ENCODE measurements at places on chromosomes 7 and 10.

DNA sequence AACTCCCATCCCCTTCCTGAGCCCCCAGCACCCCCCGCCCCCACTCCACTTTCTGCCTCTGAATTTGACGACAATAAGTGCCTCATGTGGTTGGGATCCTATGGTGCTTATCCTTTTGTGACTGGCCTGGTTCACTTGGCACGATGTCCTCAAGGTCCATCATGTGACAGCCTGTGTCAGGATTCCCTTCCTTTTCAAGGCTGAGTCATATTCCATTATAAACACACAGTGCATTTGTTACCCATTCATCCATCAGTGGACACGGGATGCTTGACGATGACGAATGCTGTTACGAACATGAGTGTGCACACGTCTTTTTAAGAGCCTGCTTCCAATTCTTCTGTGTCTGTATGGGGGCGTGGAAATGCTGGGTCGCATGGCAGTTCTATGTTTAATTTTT, 26.7 kb downstream of the SHH start:
- no peak for DNase-seq

- no peak for DNase-seq
These were observed 220.5 kb upstream of the HGF start for GRCh38 chr7:81990395-81990794.

GRCh38 chr7:35286986-35287385, 33.1 kb upstream of the TBX20 start:
- DNase-seq, result no peak

GRCh38 chr7:47818796-47819606, 129.3 kb downstream of the PKD1L1 start:
- DNase-seq, result peak; percentile 21

DNA sequence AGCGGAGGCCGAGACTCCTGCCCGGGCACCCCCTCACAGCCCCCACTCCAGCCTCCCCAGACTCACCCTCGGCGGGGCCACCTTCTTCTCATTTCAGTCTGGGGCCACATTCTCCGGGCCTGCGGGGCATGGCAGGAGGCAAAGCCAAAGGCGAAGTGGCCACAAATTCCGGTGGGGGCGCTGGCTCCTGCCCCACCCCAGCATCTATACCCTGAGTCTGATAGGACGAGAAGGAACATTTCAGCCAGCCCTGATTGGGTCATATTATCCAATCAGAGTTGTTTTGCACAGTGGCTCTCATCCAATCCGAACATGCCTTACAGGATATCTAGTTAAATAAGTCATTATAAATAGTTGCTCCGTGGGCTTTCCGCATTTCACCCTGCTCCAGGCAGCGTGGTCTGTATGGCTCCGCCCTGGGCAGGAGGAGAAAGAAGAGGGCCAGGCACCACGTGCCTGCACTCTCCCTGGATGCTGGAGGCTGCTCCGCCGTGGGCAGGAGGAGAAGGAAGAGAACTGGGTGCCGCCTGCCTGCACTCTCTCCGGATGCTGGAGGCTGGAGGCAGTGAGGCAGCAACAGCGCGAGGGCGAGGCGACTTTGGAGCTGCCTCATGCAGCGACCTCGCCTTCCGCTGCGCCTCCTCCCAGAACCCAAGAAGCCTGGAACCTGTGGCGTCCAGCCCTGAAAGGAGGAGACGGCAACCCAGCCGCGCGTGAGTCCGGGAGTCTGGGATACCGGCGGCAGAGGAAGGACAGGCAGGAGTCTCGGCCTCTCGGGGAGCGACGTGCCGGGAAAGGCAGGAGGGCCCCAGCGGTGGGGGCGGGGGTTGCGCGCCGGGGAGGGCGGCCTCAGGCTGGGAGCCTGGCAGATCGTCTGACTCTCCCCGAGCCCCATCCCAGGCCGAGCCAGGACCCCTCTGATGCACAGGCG, 162.9 kb downstream of the ZNF33B start:
- no peak for DNase-seq

- no peak for DNase-seq
These were observed 11.2 kb upstream of the OPALIN start for GRCh38 chr10:96369890-96370583.

GRCh38 chr7:42883950-42884349, 27.9 kb downstream of the C7orf25 start:
- DNase-seq, result no peak

GRCh38 chr10:98314532-98315284, 46.7 kb upstream of the LOXL4 start:
- DNase-seq, result no peak

DNA sequence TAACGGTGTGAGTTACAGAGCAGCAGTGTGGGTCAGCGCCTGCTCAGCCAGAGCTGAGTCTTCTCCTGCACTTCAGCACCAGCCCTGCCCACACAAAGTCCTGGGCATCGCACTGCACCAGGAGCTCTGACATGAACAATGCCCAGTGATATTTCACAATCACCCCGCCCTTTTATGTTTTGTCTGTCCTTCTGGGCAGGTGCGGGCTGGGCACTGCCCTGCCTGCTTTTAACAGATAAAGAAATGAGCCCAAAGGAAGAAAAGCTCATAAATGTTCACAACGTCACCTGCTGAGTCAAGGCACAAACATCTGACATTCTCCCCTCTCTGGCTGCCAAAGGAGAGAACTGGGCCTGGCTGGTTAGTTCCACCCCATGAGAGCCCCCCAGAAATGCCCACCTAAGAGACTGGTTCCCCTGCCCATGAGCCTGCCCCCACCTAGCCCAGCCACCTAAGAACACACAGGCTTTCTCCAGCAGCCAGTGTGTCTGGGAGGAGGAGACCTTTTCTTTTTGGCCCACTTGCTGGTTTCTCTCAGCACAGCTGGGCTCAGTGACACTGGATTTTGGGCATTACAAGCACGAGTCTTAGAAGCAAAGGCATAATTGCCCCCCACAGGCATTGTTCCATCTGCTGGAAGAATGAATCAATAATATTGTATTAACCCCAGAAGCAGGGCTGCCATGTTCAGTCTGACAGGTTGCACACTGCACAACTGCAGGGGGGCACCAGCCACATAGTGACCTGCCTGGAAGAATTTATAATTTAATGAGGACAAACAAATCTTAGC, 22.3 kb downstream of the CALML3 start:
- no peak for DNase-seq

GRCh38 chr10:48454302-48455054, 148.0 kb downstream of the MAPK8 start:
- DNase-seq, result no peak

DNA sequence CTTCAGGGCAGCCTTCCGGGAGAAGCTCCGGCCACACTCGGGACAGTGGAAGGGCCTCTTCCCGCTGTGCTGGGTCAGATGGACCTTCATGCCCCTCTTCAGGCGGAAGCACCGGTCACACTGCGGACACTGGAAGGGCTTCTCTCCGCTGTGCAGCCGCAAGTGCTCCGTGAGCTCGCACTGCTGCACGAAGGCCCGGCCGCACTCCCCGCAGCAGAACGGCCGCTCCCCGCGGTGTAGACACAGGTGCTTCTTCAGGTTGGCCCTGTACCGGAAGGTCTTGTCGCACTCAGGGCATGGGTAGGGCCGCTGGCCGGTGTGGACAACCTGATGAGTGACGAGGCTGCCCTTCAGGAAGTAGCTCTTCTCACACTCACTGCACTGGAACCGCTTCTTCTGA, 14.2 kb upstream of the ZNF786 start:
- no peak for DNase-seq

DNA sequence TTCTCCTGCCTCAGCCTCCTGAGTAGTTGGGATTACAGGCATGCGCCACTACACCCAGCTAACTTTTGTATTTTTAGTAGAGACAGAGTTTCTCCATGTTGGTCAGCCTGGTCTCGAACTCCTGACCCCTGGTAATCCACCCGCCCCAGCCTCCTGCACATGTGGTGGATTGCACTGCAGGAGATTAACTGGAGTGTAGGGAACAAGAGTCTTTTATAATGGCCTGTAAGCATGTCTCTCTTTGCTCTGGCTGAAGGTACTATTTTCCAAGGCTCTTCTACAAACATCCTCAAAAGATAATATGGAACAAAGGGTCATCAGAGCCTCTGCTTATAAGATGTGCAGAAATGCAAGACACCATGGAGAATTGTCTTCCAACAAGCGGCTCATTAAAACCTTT, 3.2 kb downstream of the TOMM7 start:
- no peak for DNase-seq

DNA sequence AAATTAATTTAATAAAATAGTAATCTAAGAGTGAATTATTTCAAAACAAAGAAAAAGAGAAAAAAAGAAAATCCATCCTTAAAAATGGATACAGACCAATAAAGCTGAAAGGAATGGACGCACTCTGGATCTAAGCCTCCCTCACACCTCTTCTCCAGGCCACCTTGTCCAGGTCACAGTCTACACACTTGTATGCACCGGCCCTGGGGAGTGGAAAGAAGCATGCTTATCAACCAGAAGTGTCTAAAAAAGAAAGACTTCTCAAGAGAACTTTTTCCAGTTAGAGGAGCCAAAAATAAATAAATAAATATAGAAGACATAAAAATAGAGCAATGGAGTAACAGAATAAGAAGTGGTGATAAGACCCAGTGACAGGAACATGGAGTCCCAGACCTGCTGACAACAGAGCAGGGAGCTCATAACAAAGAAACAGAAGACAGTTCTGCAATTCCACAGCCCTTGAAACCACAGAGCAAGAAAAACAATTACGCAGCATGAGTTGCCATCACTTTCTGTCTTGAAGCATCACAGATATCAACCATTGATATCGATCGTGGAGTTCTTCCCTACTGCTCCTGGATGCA, 311.7 kb upstream of the NFE2L3 start:
- DNase-seq, result no peak

- DNase-seq, result no peak
These were observed 53.5 kb downstream of the EXOC6 start for GRCh38 chr10:92901819-92902251.

GRCh38 chr7:34165466-34165865, 260.1 kb downstream of the BMPER start:
- no peak for DNase-seq

DNA sequence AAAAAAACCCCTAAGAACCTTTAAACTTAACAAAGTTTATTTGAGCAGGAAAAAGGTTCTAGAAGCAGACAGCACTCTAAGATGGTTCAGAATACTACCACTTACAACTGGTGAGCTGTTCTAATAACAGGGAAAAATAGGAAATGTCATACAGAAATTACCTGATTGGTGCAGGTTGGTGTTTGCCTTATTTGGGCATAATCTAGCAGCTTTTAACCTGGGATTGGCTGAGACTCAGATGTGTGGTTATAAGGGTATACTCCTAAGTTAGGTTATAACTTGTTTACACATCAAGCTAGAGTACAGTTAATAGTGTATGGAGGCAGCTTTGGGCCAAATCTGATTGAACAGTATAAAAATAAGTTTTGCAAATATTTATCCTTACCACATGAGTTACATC, 59.8 kb downstream of the MAPK8 start:
- DNase-seq, result no peak

DNA sequence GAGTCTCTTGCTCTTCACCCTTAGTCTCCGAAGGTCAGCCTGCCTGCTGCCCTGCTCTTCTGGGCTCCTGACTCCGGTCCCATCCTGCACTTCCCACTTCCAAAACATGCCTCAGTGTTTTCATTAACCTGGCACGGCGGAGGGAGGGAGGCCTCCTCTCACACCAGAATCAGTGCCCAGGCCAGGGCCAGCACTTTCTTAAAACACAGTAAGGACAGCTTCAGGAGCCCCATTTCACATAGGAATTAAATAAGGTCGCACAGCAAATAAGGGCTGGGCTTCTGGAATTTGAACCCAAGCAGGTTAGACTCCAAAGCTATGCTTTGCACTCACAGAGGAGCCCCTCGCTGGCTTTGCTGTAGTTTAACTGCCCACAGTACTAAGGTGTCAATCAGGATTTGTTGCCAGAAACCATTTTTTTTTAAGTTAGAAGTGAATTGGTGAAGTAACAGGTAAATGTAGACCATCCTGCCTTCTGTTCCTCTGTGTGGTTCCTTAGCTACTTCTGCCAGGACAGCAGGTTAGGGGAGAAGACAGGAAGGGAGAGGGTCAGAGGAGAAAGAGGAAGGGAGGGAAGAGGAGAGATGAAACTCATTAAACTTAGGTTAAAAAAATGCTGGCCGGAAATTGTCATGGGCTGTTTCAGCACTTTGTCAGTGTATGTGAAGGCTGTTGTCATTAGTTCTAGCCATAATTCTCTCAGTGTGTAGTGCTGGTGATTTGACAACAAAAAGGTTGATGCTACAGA, 1.1 kb downstream of the RASSF4 start:
- DNase-seq, result no peak
